ENCODE measurements at places on chromosomes 2 and 18.

DNA sequence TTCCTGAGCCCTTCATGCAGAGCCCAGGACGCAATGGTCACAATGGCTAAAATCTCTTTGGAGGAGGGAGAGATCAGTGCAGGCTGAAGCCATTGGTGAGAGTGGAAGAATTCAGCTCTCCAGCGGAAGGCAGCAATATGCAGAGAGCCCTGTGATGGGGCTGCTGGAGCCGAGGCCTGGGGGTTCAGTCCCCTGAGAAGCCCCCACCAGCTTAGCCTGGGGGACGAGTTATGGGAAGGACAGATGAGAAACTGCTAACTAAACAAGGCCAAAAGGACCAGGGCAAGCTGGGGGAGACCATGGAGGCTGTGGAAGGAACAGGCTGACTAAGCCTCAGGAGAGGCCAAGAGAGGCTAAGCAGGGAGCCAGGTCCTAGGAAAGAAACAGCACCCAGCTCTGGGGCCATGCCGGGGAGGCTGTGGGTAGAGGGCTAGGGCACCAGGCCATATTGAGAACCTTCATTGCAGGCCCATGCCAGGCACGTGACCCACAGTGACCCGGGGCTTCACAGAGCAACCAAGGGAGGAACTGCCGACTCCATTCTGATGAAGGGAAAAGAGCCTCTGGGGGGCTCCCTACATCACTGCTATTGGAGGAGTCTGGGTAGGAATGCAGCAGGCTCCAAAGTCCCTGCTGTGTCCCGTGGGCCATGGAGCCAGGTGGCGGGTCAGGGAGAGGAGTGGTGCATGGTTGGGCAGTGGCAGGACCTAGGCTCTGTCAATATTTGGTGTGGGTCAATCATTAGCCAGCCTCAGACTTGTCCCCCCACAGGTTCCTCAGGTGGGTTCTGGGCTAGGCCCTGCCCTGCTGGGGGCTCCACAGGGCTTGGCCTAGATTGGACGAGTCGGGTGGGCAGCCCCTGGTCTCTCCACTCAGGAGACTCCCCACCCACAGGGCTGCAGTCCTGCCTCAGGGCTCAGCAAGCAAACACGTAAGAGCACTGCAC, 19.8 kb downstream of the PROC start:
- DNase-seq = no peak

- DNase-seq = no peak
Measured at GRCh38 chr18:36640021-36640952, 188.5 kb downstream of the TPGS2 start.

DNA sequence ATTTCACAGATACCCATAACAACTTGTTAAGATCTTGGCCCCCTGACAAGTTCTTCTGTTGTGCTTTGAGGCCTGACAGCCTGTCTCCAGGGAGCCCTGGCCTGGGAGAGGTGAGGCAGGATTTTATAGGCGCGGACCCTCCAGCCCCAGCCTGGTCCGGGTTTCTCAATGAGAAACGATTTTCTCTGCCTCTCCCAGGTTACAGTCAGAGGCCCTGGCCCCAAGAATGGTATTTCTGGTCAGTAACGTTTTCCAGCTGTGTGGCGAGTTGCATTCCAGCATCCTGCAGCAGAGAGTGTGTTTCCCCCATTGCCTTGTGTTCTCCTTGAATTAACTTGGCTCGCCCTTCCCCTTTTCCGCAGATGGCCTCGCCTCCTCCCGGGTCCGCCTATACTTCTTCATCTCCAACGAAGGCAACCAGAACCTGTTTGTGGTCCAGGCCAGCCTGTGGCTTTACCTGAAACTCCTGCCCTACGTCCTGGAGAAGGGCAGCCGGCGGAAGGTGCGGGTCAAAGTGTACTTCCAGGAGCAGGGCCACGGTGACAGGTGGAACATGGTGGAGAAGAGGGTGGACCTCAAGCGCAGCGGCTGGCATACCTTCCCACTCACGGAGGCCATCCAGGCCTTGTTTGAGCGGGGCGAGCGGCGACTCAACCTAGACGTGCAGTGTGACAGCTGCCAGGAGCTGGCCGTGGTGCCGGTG, 3.0 kb downstream of the INHBB start:
- DNase-seq = no peak

DNA sequence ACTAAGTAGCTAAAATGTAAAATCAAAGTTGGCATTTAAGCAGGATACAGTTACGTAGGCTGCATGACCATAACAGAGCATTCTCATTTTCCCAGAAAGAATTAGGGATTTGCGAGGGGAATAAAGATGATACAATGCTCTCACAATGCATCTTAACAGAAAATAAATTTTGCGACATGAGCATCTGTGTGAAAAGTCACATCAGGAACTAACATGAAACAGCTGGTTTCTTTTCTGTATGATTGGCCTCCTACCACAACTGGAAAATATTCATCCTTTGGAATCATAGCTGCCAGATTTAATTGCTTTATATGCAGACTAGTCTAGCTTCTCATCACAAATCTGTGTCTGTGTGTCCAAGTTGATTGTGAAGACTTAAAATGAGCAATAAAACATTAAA, 66.0 kb downstream of the KCTD18 start:
- DNase-seq = no peak

GRCh38 chr2:95388091-95388692, 14.3 kb upstream of the FAHD2A start:
- DNase-seq = no peak

GRCh38 chr2:72931280-72931910, 14.1 kb downstream of the EMX1 start:
- DNase-seq = no peak

GRCh38 chr2:143928613-143929012, 591.3 kb downstream of the ZEB2 start:
- DNase-seq = no peak

DNA sequence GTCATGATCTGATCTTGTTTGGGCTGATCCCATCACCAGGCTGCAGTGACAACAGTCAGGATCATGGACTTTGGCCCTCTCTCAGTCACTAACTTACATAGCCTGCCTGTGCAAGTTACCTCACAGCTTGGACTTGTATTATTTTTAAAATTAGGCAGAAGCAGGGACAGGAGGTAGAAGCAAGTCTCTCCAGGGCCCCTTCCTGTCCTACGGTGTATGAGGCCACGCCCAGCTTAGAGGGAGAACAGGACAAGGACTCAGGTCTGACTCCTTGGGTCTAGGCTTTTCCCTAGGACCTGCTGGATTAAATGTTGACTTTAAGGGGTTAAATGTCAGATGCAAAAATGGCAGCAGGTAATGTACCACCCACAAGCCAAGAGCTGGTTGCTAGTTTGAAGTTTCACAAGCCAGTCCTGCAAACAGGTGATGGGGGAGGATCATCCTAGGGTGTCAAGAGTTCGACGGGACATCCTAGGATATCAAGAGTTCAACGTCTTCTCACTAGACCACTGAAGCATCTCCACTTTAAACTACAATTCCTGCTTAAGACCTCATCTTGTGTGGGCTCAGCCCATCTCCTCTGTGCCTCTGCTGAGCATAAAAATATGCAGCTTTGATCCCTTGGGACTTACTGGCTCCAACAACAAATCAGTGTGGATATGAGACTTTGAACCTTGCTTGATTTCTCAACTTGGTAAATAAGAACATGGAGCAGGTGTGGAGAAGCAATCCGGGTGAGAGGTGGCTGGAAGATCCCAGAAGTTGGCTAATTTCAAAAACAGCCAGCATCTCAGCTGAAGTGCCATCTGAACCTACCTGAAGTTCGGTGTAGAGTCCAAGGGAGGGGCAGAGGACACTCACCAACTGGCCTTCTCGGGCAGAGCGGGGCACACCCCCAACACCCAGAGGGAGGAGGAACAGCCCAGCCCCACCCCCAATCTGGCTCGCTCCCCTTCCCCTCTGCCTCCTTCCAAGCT, 39.5 kb downstream of the SFXN5 start:
- no peak for DNase-seq

DNA sequence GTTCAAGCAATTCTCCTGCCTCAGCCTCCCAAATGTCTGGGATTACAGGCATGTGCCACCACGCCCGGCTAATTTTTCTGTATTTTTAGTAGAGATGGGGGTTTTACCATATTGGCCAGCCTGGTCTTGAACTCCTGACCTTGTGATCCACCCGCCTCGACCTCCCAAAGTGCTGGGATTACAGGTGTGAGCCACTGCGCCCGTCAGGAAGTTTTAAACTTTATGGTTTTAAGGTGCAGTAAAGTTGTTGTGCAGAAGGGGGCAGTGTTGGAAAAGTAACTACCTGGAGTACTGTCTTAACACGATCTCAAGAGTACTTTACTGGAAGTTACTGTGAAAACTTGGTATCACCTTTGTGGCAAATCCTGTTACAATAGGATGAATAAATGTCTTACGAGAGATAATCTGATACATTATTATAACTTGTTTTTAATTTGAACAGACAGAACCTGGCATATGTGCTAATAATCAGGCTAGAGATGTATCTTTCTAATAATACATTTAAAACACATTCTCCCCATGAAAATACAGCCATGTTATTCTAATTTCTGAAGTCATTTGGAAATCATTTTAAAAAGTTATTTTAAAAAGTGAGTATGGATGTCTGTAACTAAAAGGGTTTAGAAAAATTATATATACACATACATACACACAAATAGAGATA, 10.8 kb downstream of the SPDYA start:
- DNase-seq = peak; percentile 82

- DNase-seq = no peak
Measured at GRCh38 chr2:102149243-102149642, 6.7 kb downstream of the IL1R1 start.

GRCh38 chr18:76538846-76539245, 43.8 kb upstream of the ZNF516 start:
- no peak for DNase-seq

GRCh38 chr2:198314559-198315153, 510.3 kb downstream of the PLCL1 start:
- peak; percentile 44 for DNase-seq

DNA sequence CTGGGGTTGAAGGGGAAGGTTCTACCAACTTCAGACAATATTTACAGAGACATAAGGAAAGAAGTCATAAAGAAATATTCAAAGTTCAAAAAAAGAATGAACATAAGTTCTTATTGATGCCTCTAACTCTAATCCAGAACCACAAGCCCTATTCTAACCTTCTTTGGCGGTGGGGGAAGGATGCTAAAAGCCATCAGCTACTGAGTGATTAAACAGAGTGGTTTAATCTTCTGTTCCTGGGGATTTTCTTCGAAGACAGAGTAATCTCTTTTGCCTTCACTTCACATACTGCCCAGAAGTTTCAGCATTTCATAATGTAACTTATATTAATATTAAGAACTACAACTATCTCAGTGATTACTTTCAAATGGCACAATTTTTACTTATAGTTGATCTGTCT, 51.2 kb upstream of the TXNDC2 start:
- DNase-seq = no peak

DNA sequence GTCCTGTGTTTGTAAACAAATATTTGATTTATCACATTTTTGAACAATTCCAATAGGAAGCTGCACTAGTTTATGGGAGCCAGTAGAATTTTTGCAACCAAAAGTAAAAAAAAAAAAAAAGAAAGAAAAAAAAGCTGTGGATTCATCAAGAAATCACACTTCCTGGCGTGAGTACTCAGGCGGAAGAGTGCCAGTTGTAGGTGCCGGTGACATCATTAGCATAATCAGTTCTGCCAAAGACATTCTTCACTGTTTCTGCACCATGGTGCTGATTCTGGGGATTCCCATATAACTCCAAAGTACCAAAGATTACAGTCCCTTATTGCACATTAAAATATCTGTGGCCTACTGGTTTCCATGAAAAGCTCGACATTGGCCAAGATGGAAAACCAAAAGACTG, 32.8 kb downstream of the RAPGEF4 start:
- no peak for DNase-seq

DNA sequence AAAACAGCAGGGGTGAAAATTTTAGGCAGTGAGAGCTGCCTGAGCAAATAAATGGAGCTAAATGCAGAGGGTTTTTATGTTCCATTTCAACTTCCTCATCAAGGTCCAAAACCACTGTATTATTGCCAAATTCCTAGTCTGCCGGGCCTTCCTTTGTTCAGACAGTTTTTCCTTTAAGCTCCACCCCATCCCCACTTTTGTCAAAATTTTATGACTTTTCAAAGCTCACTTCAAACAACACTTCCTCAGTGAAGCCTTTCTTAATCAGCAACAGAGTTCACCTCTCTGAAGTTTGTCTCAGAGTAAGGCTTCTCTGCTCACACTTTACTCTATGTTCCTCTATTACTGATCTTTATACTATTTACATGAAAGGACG, 81.3 kb downstream of the CERKL start:
- no peak for DNase-seq

DNA sequence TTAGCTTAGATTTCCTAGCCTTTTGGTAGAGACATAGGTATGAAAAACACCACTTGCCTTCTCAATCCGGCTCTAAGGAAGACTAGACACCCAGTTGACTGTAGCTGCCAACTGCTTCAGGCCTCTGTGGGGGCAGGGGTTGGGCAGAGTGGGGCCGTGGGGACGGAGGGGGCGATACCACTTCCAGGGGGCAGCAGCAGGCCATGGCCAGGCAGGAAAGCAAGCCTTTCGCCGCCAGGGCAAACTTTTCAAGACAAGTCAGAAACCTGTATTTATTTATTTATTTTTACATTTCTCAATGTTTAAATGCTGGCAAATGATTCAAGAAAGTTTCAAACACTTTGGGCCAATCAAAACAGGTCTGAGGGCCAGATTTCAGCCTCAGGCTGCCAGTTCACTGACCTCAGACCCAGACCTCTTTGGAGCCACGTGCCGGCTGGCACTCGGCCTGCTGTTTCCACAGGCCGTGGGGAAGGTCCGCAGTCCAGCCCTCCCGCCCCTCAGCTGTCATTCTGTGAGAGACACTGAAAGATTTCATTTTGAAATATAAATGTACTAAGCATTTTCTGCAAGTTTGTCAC, 63.8 kb downstream of the MEX3C start:
- DNase-seq = no peak

- DNase-seq = no peak
Measured at GRCh38 chr2:88248280-88248828, 78.2 kb downstream of the THNSL2 start.

- no peak for DNase-seq
Measured at GRCh38 chr18:55031979-55032378, 72.7 kb upstream of the CCDC68 start.

- DNase-seq = no peak
Measured at GRCh38 chr2:185404578-185404977, 334.0 kb upstream of the FSIP2 start.

DNA sequence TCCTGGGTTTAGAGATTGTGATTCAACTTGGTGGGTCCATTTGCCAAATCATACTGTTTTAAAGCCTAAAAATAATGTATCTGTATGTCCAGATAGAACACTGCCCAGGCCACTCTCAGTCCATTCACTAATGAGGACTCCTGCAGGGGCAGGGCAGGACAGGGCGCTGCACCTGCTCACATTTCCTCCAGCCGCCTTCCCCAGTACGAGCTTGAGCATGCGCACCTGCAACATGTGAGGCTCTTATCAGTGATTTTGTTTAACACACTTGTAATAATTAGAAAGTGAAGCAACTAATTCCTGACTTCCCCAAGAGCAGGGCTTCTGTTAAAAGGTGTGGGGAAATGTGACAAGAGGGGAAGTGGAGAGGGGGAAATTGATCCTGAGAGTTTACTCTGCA, 89.7 kb downstream of the AFF3 start:
- DNase-seq = no peak
